ENCODE measurements at places on chromosomes 1 and 21.

DNA sequence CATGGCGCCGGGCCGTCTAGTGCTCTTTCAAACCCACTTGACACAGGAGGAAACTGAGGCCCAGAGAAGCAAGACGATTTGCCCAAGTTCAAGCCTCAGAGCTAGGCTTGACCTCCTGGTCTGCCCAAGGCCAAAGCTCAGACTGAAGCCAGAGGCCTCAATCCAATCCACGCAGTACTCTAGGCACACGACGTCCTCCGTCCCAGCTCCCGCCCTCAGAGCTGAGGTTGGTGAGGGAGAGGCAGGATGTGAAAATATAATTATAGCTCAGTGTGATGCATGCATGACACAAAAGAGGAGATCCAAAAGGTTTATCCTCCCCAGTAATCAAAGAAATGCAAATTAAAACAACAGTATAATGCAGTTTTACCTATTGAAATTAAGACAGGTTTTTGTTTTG is 15.5 kb upstream of the ADGRB2 start:
- DNase-seq, result no peak

DNA sequence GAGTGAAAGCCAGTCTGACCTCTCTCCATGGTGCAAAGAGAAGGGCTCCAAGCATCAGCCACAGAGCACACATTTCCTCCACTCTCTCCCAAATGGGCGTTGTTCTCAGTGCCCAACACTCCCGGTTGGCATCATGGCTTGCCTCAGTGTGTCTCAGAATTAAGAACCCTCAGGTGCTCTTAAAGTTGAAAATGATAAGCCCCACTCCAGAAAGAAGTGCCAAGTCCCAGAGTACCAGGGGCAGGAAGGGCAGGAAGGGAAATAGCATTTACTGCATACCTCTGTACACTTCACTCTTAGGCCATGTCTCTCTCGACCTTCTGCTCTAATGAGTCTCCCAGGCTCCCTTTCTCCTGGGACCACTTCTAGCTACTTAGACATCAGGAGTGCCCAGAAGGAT is 15.2 kb upstream of the ARHGEF2 start:
- no peak for DNase-seq

DNA sequence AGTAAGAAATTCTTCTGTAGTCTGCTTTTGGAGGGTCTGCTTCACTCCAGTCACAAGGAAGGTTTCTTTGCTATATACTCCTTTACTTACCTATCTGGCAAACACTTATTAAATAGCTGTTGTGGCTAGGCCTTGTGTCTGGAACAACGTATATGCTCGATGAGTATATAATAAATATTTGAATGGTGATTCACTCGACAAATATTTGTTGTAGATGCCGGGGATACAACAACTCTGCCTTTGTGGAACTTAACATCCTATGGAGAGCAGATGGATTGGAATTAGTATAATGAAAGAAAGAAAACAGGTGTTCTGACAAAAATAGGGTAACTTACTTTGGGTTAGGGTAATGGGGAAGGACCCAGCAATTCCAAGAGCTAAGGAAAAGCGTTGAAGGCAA is 31.1 kb downstream of the KPNA6 start:
- DNase-seq, result no peak

DNA sequence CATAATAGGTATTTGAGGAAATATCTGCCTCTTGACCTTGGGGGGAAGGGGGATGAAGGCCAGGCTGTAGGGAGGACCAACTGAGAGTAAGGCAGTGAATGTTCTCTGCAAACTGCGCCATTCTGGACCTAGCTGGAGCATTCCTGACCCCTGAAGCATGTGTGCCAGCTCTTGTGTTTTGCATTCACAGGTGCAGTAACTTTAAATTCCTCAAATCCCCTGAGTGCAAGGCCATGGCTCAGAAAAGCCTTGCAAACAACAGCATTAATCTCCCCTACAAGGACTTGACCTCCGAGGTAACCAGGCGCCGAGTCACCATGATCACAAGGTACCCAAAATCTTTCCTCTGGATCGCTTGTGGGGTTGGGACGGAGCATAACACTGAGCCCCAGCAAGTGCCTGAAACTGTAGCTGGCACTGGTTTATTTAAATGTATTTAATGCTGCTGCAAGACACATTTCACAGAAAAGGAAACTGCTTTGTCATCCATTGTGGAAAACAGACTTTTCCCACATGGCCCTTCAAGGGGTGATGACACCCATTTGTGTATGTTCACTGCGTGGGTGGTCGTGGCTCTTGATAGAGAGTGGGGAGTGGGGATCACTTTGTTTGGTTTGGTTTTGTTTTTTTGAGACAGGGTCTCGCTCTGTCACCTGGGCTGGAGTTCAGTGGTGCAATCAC is 1.7 kb downstream of the MYOCOS start:
- no peak for DNase-seq

DNA sequence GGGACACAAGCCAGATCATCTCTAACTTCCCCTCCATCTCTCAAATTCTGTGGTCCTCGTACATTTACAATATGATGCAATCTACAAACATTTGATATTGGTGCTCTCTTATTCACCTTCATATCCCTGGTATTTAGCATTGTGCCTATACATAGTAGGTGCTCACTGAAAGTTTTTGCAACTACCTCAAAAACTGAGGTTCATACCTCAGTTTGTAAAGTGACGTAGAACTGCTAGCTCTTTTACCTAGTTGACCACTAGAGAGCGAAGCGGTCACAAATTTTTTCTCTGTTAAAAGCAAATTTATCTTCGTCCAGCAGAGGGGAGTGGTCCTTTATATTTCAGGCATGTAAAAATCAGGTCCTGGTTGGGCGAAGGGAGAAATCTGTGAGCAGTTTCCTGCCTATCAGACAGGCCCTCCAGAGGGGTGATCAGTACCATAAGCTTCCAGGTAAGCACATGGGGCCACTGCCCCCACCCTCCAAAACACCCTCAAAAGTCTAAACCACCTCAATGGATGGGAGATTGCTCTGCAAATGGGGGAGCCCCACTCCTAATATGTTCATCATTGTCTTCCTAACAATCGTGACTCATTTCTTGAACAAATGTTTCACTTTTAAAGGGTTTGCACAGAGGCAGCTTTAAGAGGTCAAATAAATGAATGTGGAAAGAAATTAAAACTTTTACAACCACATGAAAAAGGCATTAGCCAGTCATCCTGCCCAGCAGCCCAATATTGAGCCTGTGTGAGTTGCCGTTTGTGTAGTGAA is 10.6 kb upstream of the HLCS start:
- DNase-seq, result no peak

GRCh38 chr1:229295745-229296144 is 24.8 kb downstream of the RAB4A start:
- DNase-seq, result no peak

DNA sequence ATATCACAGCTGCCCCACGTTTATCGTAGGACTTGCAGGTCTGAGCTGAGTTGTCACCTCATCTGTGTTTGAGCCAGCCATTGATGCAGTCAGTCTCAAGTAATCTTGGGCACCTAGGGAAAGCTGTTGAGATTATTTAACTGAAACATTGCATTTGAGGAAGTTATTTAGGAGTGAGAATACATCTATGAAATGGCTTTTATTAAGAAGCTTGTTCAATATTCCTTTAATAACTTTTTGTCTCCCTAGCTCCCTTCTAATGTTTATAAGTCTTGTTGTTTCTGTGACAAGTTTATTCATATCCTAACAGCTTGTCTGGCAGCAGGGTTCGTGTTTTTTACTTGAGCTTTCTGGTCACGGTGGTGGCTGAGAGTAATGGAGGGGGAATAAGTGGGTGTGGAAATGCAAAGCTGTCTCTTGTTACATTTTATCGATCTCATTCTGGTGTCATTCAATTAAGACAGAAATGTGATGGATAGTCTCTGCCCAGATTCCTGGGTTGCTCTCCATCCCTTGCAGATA is 555.9 kb downstream of the USP25 start:
- no peak for DNase-seq

- no peak for DNase-seq
Observed at GRCh38 chr21:35829067-35829466, 231.3 kb downstream of the SETD4 start.

DNA sequence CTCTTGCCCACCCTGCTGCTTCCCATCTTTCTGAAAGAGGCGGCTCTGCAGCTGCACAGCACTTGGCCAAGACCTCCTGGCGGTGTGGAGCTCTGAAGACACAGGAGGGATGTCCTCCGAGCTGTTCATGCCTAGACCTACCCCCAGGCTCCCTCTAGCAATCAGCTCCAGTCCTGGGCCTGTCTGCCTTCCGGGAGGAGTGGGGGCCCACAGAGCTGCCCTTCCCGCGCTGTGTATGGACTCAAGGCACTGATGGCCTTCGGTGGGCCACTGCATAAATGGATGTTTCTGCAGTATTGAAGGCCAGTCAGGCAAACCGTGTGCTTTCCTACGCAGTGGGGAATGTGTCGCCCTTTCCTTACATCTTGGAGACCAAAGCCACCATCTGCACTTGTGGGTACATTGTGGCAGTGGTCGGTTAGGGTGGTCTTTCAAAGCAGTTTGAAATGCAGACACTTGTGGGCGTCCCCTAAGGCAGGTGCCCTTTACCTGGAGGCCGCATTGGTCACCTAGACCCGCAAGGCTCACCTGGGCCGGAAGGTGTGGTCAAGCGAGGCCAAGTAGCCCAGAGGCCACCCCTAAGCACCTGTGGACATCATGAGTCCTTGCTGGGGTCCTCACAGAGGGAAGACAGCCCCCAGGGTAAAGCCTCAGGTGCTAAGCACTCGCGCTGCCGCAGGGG is 912 bp upstream of the PKNOX1 start:
- DNase-seq, result no peak

GRCh38 chr1:211683396-211684297 is 8.2 kb upstream of the NEK2 start:
- no peak for DNase-seq
